ENCODE measurements at places on chromosomes 13 and 19. TPM values are rescaled to one million over a fixed set of nuclear protein-coding genes. Genes with fewer than 3 reads are reported as not detected.

The OVOL3 gene
- not detected for total RNA-seq

The NLRP11 gene
- total RNA-seq: under 0.01 TPM

The KRTDAP gene
- total RNA-seq: not detected

The COX6B2 gene
- total RNA-seq: not detected

The SPRED3 gene
- 0.22 TPM for total RNA-seq

The ZNF426 gene
- total RNA-seq: 16.4 TPM

The CCDC8 gene
- total RNA-seq: 0.22 TPM

The DPF1 gene
- under 0.01 TPM for total RNA-seq

The CLEC11A gene
- total RNA-seq: 1.6 TPM

The PCSK4 gene
- 0.65 TPM for total RNA-seq

The CADM4 gene
- total RNA-seq: 9.4 TPM

The ACER1 gene
- not detected for total RNA-seq

The USHBP1 gene
- total RNA-seq: 37.3 TPM

The WDR88 gene
- under 0.01 TPM for total RNA-seq

The C19orf44 gene
- total RNA-seq: 2.1 TPM

The CCDC61 gene
- total RNA-seq: 3.6 TPM

The STX10 gene
- 80.2 TPM for total RNA-seq

The ACP4 gene
- total RNA-seq: not detected

The SCN1B gene
- total RNA-seq: 12.2 TPM

The MCF2L gene
- 11.5 TPM for total RNA-seq

The CBY2 gene
- total RNA-seq: under 0.01 TPM

The PCDH9 gene
- total RNA-seq: 1.2 TPM

The DAPK3 gene
- total RNA-seq: 144 TPM

The KIR3DL2 gene
- not detected for total RNA-seq

The FGF21 gene
- total RNA-seq: not detected

The EFNA2 gene
- not detected for total RNA-seq

The UBE2L5 gene
- total RNA-seq: not detected

The SYNE4 gene
- total RNA-seq: not detected

The EBI3 gene
- total RNA-seq: 0.09 TPM

The IGSF23 gene
- not detected for total RNA-seq

The KASH5 gene
- total RNA-seq: not detected

The RNASEH2A gene
- total RNA-seq: 10.6 TPM

The ATP8B3 gene
- 0.52 TPM for total RNA-seq

The SIAH3 gene
- total RNA-seq: not detected

The FPR3 gene
- under 0.01 TPM for total RNA-seq

The MIA gene
- total RNA-seq: not detected

The NAPSA gene
- under 0.01 TPM for total RNA-seq

The ZNF709 gene
- total RNA-seq: 3.5 TPM

The TUBA3C gene
- total RNA-seq: not detected

The IFNL1 gene
- total RNA-seq: not detected

The JSRP1 gene
- 0.43 TPM for total RNA-seq

The HIPK4 gene
- under 0.01 TPM for total RNA-seq

The YJEFN3 gene
- 0.11 TPM for total RNA-seq

The ZNF835 gene
- total RNA-seq: not detected

The AMER2 gene
- total RNA-seq: not detected

The SYDE1 gene
- 15.5 TPM for total RNA-seq

The EDDM13 gene
- 3.7 TPM for total RNA-seq

The CEACAM8 gene
- not detected for total RNA-seq

The REEP6 gene
- total RNA-seq: 0.26 TPM

The NEK5 gene
- total RNA-seq: 0.34 TPM

The LILRA6 gene
- not detected for total RNA-seq

The CEACAM7 gene
- 1.9 TPM for total RNA-seq

The SIGLEC14 gene
- not detected for total RNA-seq

The TMPRSS9 gene
- total RNA-seq: under 0.01 TPM

The PNMA8A gene
- 0.52 TPM for total RNA-seq

The S1PR4 gene
- 0.87 TPM for total RNA-seq

The ZNF726 gene
- total RNA-seq: 2.0 TPM

The GDF15 gene
- total RNA-seq: 51.2 TPM

All from dermis lymphatic vessel endothelial cell (primary cell).